Stimulated activated CD8-positive, alpha-beta memory T cell treated with anti-CD3 and anti-CD28 coated beads, Interleukin-2, amount 100 ng/mL, for 1 hour (primary cell): ENCODE measurements at places on chromosomes 11 and 22.

GRCh38 chr11:117437791-117438130 is 110.1 kb downstream of the CEP164 start:
- no peak for DNase-seq

- no peak for DNase-seq
Observed at GRCh38 chr11:95296165-95296564, 65.2 kb upstream of the SESN3 start.

DNA sequence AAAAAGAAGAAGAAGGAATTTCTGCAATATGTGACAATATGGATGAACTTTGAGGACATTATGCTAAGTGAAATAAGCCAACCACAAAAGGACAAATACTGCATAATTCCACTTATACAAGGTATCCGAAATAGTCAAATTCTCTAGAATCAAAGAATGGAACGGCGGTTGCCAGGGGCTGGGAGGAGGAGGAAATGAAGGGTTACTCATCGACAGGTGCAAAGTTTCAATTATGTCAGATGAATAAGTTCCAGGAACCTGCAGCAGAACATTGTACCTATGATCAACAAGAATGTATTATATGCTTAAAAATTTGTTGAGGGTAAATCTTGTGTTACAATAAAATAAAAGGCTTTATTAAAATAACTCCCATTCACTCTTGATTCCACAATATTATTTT is 49.0 kb downstream of the SC5D start:
- DNase-seq = no peak

DNA sequence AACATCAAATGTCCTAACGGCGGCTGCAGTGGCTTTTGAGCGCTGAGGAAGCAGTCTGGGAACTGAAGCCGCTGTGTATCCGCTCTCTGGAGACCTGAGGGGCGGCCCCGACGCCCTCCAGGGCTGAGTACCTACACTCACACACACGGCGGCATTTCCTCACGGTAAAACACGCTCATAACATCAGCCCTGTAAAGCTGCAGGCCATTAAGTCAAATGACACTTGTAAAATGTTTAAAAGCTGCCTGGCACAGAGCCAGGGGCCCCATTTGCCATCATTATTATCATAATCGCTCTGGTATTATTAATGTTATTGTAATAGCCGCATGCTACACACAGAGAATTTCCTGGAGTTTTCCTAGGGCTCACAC is 5.1 kb downstream of the CARS1 start:
- DNase-seq = no peak

DNA sequence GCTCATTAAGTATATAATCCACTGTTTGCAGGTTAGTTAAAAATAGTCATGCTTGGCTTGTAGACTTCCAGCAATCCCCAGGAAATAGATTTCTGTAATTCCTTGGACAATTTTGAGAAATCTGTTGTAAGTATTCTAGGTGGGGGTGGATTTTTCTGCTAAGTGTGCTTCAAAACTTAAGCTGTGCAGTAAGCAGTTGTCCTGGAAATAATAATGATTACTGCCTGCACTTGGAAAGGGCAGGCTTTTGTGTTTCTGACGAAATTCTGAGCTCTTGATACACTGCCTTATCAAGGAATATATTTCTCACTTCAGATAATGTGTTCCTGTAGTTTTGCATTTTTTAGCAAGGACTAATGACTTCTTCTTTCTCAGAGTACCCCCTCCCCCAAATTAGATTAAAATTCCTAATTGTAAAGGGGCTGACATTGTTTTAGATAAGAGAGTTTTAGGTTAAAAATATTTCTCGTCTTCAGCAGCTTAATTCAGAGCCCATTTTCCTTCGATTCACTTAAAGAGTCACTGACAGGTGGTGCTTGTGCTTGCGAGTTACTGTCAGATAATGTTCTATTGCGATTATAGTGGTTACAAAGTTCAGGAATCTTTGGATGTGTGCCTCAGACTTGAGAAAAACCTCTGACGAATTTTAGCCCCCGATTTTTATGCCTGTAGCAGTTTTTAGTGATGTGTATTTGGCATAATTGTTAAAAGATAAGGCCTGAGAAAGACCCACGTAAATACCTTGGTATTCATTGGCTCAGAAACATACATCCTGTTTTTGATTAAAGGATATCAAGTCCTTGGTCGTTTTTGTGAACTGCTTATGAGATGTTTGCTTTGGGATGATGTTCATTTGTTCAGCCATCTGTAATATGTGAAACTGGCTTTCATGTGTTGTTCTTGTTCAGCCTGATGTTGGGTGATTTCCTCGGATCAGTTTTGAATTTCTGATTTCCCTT is 120.5 kb downstream of the HIPK3 start:
- DNase-seq = no peak

DNA sequence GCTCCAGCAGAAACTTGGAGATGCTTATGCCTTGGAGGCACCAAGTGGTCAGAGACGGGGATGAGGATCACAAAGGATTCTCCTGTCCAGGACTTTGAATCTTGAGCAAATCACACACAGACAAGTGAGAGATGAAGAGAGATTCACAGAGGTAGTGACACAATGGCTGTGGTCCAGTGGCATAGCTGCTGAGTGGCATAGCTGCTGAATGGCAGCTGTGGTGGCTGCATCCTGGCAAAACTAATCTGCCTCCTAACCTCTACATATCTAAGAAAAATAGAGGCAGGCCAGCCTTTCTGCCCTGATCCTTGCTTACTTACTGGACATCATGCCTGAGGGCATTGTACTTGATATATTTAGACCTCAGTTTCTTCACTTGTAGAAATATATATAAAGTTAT is 102.6 kb downstream of the CD44 start:
- no peak for DNase-seq

DNA sequence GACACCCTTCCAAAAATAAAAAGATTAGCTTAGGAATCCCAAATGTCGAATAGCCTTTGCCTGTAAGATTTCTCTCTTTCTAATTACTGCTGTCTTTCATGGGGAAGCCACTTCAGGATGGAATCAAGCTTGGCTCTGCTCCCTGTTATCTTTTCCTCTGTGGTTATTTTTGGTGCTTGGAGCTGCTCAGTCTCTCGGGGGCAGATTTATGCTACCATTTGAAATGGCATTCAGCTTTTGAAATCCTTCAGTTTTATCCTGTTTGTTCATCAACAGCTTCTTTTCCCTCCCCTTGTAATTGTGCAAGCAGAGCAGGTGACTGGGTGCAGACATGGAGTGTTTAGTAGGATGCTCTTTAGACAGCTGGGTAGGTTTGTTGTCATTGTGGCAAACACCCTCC is 111.0 kb downstream of the DBX1 start:
- no peak for DNase-seq

DNA sequence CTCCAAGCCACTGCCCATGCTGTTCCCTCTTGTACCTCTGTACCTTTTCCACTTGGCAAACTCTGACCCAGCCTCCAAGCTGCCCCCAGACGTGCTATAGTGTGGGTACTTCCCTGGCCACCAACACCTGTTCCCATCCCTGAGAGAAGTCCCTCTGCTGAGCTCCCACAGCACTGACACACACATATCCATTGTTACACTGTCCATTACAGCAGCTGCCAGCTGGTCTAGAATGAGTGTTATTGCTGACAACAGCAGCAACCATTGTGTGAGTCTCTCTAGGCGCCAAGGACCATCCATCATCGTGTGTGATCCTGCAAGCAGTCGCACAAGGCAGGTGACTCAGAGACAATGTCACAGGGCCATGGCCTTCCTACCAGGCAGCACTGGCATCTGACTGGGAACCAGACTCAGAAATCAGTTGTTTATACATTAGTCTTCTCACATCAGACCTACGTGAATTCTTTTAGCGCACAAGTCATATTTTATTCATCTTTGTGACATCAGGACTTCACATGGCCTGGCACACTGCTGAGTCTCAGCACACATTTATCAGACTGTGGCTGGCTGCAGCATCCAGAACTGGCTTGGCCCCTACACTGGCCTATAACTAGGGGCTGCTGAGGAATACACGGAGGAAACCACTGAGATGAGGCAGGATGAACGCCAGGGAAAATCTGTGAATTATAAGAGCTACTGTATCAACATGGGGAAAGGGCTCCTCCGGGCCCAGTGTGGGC is 56.4 kb downstream of the SGSM3 start:
- no peak for DNase-seq

- DNase-seq = no peak
Observed at GRCh38 chr11:45673441-45673840, 8.0 kb upstream of the CHST1 start.

- DNase-seq = no peak
Observed at GRCh38 chr11:65355013-65355775, 643 bp downstream of the TIGD3 start.
